ENCODE measurements at places on chromosomes 2 and 18.
A peak's percentile ranks its signal among the peaks of the same experiment; 100 is the strongest.

GRCh38 chr2:44572196-44572900, 210.6 kb downstream of the CAMKMT start:
- no peak for DNase-seq

DNA sequence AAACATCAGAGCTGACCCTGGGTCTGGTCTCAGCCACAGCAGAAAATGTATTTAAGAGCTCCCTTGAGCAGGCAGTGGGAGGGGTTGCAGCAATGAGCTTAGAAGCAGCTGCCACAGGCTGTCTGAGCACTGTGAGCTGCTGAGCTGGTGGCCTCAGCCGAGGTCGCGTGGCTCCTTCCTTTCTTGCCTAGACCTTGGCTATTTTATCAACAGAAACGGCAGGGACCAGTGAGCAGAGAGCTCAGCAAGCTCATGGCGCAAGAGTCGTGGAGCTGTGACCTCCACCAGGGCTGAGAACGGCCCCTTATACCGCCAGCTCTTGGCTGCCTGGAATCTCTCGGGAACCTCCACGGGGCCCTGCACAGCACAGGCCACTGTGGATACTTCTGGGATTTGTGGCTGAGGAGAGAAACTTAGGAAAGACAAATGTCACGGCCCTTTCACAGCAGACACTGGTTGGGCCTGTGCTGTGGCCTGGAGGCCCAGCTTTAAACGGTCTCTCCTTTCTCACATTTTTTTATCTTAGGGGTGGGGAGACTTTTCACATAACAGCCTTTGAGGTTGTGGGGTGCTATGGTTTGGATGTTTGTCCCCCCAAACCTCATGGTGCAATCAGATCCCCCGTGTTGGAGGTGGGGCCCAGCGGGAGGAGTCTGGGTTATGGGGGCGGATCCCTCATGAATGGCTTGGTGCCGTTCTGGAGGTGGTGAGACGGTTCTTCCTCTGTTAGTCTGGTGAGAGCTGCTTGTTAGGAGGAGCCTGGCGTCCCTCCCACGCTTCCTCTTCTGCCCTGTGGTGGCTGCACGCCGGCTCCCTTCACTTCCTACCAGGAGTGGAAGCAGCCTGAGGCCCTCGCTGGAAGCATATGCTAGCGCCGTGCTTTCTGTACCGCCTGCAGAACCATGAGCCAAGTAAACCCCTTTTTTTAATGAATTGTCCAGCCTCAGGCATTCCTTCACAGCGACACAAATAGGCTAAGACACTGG, 1.7 kb downstream of the ALLC start:
- peak; percentile 41 for DNase-seq

- peak; percentile 75 for DNase-seq
Observed at GRCh38 chr2:60633615-60634014, 80.2 kb upstream of the BCL11A start.

DNA sequence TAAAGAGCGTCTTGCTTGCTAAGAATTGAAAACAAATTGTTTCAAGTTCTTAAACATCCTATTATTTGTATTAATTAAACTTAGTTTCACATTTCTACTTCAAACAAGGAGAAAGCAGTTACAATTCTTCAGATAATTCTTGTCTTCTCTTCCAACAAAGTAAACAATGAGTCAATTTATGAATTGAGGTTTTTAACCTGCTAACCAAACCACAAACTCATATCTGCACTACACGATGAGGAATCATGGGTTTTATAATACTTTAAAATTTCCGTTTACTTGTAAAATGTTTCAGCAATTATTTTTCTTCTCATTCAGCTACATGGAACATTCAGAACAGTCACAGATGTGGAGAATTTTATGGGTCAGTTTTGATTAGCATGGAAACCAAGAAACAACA, 114.2 kb downstream of the SPIRE1 start:
- no peak for DNase-seq

DNA sequence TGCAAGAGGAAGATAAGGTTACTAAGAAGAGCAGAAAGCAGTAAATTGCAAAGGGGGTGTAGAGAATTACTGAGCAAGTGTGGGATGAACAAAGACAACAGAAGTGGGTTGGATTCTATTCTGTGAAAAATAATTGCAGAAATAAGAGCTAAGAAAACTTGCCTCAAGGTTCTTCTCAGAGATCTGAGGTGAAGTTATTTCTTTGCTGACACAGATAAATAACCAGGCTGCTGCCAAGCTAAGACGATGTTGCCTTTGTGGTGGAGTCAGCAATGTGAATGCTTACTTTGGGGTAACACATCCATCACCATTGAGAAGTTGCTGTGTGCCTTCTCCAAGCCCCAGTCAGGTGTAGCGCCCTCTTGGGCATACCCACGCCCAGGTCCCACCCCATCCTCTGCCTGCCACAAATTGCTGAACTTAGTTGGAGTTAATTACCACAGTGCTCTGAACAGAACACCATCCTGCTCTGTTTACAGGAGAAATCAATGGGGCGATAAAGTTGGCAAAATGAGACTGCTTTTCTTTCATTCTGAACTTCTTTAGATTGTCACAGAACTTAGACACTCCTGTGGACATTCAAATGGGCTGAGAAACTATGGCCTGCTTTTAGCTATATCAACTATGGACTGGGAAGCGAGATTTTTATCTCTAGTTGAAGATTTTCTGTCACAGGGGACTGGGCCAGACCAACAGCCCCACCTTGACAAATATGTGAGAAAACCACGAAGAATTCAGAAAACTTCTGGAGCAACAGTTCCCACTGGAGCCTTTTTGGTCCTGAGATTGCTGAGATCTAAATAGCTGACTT, 283.6 kb downstream of the TMX3 start:
- DNase-seq, result no peak

GRCh38 chr2:138475277-138475776, 26.2 kb upstream of the SPOPL start:
- DNase-seq, result no peak

GRCh38 chr2:19888831-19889230, 13.0 kb downstream of the TTC32 start:
- DNase-seq, result no peak

GRCh38 chr18:58527952-58528287, 101.0 kb downstream of the ALPK2 start:
- no peak for DNase-seq

- DNase-seq, result no peak
Observed at GRCh38 chr2:61091485-61091884, 25.8 kb downstream of the SANBR start.

- no peak for DNase-seq
Observed at GRCh38 chr2:33497221-33497650, 20.8 kb downstream of the RASGRP3 start.

GRCh38 chr2:240989451-240990265, 8.8 kb upstream of the SNED1 start:
- no peak for DNase-seq

GRCh38 chr18:79598633-79599175, 80.9 kb upstream of the CTDP1 start:
- DNase-seq, result no peak

GRCh38 chr2:71756280-71756906, 303.0 kb downstream of the DYSF start:
- no peak for DNase-seq

Measured in NCI-H187 treated with DMSO at 0.1 percent for 48 hours (cell line).